AML-193 (cell line): ENCODE measurements at places on chromosomes 6 and 20.
A peak's percentile ranks its signal among the peaks of the same experiment; 100 is the strongest.

GRCh38 chr6:28809947-28810658 is 113.7 kb downstream of the TRIM27 start:
- DNase-seq: no peak

DNA sequence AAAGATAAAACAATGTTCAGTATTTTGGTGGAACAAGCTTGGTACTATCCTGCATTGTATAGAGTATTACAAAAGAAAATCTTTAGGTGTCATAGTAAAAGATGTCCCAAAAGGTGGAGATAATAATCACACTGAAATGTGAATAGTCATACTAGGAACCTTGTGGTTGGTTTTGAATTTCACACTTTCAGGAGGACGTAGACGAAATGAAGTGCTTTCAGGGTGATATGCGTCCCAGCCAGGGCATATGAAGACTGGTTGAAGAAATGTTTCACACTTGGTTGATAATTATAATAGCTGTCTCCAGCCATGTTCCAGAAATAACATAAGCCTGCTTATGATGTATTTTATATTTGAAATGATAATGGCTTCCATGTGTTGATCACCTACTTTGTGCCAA is 60.4 kb downstream of the SCAND1 start:
- no peak for DNase-seq

DNA sequence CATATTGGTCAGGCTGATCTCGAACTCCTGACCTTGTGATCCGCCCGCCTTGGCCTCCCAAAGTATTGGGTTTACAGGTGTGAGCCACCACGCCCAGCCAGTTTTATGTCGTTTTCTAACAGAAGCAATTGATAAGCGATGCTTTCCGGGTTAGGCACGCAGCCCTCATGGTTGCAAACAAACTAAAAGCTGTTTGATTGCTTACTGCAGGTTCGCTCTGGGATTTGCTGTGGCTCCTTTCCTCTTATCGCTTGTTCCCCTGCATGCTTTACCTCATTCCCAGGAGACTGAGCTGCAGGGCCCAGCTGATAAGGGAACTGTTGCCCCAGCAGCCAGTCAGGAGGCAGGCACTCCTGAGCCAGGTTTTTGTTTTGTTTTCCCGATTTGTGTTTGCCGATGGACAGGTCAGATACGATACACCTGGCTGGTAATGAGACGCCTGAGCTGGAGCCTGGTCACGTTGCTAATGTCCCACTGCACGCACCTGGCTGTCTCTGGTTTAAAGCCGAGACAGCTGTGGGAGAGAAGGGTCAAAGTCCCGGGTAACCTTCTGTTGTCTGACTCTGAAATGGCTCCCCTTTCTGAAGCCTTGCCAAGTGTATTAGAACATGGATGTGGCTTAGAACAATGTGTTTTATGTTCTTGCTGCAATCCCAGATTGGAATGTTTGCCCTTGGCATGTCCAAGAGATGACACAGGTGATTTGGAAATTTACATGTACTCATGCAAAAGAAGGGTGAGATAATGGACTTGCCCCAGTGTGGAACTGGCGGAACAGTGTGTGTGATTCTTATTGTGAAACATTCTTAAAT is 19.9 kb downstream of the DSP start:
- no peak for DNase-seq

DNA sequence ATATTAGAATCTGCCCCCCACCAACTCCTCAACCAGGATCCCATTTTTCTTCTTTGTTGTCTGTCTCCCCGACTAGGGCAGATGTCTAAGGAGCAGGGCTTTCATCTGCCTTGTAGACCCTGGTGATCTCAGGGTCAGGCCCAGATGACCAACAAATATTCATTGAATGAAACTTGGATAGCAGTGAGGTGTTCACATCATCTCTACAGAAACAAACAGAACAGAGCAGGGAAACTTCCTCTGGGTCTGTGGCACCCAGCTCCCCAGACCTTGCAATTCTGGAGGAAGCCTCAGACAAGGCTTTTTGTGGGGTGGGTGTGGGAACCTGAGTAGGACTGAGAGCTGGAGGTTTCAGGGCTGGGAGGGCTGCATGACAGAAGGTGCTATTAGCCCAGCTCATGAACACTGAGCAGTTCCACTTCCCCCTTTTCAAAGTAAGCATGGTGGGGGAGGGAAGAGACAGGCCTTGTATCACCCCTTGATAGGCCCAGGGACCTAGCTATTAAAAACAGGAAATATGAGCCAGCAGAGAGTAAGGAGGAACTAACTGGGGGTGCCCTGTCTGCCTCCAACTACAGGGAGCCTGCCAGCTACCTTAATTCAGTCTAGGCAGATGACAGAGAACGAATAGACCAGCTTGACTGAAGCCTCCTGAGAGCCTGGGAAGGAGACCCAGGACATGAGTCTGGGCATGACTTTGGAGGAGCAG is 37.3 kb upstream of the TOP1 start:
- peak; percentile 99 for DNase-seq

DNA sequence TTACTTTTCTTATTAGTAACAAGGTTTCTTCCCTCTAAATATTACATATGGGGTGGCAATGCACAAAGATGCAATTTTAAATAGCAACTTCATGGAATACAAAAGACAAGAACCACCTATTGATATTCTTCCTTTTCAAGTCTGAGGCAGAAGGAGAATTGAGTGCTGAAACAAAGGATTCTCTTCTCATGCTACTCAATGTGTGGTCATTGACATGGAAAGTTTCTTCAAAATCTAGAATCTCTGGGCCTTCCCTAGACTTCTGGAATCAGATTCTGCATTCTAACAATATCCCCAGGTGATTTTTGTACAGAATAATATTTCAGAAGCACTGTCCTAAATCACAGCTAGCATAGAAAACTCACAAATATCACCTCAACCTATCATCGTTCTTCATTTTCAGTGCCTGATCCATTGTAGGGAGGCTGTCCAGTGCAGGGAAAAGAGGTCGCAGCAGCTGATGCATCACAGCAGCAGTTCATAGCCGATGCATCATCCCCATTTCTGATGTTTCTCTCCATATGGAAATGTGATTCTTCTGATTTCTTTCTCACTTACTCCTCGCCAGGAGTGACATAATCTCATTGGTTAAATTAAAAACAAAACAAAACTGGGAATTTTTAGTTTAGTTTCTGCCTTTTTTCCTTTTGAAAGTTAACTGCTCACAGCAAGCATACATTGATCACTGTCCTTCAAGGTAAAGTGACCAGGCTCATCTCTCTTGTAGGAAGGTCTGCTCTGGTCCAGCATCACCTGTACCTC is 139.5 kb upstream of the FAM83B start:
- no peak for DNase-seq

- no peak for DNase-seq
These were observed 112.4 kb upstream of the ZNF217 start for GRCh38 chr20:53706008-53706465.

- no peak for DNase-seq
These were observed 29.6 kb downstream of the ZC3H12D start for GRCh38 chr6:149455031-149455732.

GRCh38 chr6:166907373-166907841 is 48.9 kb downstream of the RNASET2 start:
- DNase-seq: peak; percentile 21

- no peak for DNase-seq
These were observed 81.0 kb downstream of the GPX5 start for GRCh38 chr6:28606424-28607391.

DNA sequence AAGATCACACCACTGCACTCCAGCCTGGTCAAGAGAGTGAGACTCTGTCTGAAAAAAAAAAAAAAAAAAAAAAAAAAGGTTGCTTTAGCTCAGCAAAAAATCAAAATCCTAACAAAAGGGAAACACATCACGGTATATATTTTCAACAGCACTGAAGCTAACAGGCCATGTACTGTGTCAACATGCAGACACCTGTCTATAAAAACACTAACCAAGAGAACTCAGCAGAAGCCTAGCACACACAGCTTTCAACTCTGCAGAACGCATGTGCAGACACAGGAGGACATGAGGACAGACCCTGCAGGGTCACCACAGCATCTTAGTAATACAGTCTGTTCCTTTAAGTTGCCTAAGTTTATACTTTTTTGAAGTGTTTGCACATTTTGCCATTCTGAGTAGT is 13.5 kb downstream of the NINL start:
- no peak for DNase-seq

GRCh38 chr20:46150943-46151342 is 32.8 kb downstream of the CD40 start:
- no peak for DNase-seq

- DNase-seq: no peak
These were observed 13.0 kb downstream of the C6orf163 start for GRCh38 chr6:87357479-87358196.

GRCh38 chr6:158517581-158517980 is 42.3 kb upstream of the TMEM181 start:
- DNase-seq: no peak

GRCh38 chr6:145929037-145929633 is 35.0 kb downstream of the SHPRH start:
- peak; percentile 64 for DNase-seq

GRCh38 chr6:21230536-21230935 is 363.0 kb upstream of the SOX4 start:
- no peak for DNase-seq

DNA sequence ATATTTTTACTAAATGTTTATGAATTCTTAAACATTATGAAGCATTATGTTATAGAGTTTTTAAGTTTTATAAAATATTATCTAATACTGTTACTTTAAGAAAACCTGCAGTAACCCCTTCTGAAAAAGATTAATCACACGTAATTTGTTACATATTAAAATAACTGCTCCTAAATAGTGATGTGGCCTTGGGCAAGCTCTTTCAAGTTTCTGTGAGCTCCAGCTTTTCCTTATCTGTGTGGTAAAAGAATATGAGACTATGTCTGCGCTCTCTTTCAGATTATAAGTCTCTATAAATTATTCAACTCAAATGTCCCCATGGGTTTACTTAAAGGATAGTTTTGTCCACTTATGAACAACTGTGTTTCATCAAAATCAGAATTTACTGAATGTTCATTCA is 31.9 kb downstream of the HLA-DMB start:
- DNase-seq: no peak

- DNase-seq: no peak
These were observed 18.3 kb downstream of the C20orf173 start for GRCh38 chr20:35510951-35511735.

- no peak for DNase-seq
These were observed 23.6 kb upstream of the BTBD3 start for GRCh38 chr20:11894062-11894461.

- DNase-seq: peak; percentile 21
These were observed 160.2 kb upstream of the STXBP5 start for GRCh38 chr6:147043994-147044477.

GRCh38 chr6:128161263-128161662 is 260.4 kb upstream of the THEMIS start:
- DNase-seq: no peak

GRCh38 chr6:169988769-169989550 is 237.5 kb downstream of the ERMARD start:
- no peak for DNase-seq

DNA sequence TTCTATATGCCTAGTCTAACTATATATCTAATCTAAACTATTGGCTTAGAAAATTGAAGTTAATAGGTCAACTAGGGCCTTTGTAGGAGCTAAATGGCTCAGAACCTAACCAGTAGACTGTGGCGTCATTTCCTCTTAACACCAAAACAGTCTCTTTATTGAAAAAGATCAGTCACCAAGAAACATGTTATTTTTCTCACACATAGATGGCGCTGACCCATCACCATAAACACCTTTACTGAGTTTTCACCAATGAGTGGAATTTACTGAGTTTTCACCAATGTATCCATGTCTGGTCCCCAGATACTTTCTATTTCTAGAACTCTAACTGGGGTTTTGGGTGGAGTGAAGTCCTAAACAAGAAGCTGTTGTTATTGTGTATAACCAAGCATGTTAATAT is 636.0 kb downstream of the BCKDHB start:
- peak; percentile 38 for DNase-seq

DNA sequence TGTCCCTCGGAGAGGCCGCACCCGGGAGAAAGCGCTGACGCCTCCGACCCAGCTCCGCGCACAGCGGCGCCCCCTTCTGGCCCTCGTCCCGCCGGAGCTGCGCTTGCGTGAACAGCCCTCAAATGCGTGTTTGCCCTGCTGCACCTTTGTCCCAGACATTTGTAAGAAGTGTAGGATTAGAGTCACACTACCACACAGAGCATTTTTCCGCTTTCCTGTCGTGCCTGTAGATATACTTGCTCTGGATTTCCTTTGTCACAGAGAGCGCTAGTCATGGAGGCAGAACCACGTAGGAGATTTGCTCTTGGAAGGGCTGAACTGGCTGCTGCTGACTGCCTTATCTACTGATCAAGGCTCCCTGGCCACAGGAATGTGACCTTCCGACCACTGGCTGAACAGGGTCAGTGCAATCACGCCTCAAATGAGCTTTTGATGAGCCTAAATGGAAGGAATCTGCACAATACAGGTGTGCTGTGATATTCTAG is 62.3 kb downstream of the PAX1 start:
- no peak for DNase-seq

DNA sequence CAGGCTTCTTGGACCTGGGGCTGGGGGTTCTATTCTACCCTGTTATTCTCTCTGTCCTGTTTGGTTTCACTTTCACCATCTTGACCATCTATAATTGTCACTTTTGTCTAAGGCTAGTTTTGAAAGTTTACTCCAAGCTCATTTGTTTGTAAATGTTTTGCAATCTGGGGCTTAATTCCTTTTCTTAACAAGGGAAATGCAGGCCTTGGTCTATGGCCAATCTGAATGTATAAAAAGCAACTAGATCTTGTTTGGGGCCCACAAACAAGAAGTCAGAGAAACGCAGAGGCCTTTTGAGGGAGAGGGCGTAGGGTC is 86.3 kb upstream of the PREP start:
- no peak for DNase-seq

GRCh38 chr6:111585241-111585973 is 20.3 kb downstream of the TRAF3IP2 start:
- DNase-seq: no peak

DNA sequence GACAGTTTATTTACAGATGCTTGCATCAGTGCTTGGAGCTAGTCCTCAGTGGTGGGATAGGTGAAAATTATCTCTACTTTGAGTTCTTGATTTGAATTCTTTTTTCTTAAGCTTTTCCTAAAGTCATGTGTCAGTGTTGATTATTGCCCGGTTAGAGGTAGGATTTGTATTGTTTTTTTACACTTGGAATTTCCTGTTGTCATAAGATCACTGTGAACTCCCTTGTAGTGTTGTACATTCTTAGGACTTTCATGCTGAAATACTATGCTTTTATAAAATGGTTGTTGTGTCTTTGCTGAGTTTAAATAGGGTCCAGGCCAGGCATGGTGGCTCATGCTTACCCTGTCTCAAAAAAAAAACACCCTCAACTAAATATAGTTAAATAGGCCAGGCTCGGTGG is 20.3 kb downstream of the ASXL1 start:
- no peak for DNase-seq
